ENCODE measurements at places on chromosomes 3 and 15. TPM values are rescaled to one million over a fixed set of nuclear protein-coding genes. Genes with fewer than 3 reads are reported as not detected.
A peak's percentile ranks its signal among the peaks of the same experiment; 100 is the strongest.

ZPLD1 gene
- not detected for polyA plus RNA-seq

TMIE gene
- 0.19 TPM for polyA plus RNA-seq

TNFAIP8L3 gene
- polyA plus RNA-seq: 2.0 TPM

ARL13B gene
- polyA plus RNA-seq: 18.2 TPM

RGMA gene
- polyA plus RNA-seq: 0.65 TPM

DNA sequence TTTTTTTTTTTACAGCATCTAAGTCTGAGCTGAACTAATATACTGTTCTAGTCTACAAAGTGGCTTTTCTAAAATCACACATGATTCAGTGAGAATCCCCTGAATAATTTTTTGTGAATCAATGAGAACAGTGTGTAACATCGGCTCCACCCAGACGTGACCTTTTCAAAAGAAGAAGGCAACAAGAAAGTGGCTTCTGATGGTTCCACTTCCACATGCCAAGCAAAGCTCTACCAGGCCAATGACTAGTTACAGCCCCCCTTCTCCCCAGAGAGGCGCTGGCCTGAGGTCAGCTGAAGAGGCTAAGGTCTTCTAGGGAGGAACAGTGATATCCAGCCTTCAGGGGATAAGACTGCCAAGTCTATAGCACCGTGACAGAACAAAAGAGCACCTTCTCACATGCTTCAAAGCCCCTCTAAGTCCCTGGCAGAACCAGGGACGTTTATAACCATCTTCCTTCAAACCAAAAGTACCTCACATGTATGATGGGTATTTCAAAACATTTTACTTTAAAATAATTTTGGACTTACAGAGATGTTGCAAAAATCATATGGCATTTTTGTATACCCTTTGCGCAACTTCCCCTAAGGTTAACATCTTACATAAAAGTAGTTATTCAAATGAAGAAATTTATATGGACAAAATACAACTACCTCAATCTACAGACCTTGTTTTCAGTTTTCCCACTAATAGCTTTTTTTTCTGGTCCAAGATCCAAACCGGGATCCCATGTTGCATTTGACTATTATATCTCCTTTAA is 177.9 kb downstream of the OSBPL10 start:
- no peaks in the 10 kb centered on the region for H3K36me3 ChIP-seq
- no peak overlapping the region for H3K27ac ChIP-seq
- DNase-seq: no peak
- no peaks in the 10 kb centered on the region for H3K27me3 ChIP-seq

DNA sequence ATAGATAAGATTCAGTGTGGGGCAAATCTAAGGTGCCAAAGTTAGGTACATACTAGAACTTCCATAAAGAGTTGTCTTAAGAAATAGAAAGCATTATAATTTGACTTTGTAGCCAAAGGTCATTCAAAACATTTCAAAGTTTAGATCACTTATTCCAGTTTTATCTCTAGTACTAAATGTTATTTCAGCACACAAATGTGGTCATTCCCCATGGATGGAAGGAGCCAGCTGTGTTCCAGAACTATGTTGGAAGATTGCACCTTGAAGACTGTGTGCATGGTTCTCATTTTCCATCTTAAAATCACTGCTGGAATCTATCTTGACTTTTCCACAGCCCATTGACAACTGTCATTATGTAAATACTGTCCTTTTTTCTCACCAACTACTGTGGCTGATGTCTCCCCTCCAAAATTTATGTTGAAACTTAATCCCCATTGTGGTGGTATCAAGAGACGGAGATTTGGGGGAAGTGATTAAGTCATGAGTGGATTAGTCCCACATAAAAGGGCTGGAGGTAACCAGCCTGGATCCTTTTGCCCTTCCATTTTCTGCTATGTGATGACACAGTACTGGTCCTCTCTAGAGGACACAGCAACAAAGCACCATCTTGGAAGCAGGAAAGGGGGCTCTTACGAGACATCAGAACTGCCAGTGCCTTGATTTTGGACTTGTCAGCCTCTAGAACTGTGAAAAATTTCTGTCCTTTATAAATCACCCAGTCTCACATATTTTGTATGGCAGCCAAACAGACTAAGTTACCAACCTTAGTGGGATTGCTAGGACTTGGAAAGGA is 24.0 kb downstream of the TGFBR2 start:
- H3K27me3 ChIP-seq: no peaks in the 10 kb centered on the region
- H3K27ac ChIP-seq: no peak overlapping the region
- no peak for DNase-seq
- no peak overlapping the region for H3K4me3 ChIP-seq
- H3K4me1 ChIP-seq: peaks cover 58% of the 10 kb centered on the region

- no peaks in the 10 kb centered on the region for H3K36me3 ChIP-seq
- no peak overlapping the region for H3K4me3 ChIP-seq
- peaks cover 33% of the 10 kb centered on the region for H3K4me1 ChIP-seq
- peak; percentile 13 for DNase-seq
- no peaks in the 10 kb centered on the region for H3K27me3 ChIP-seq
Measured at GRCh38 chr3:178059119-178059518, 477.1 kb upstream of the KCNMB2 start.

- DNase-seq: peak; percentile 92
- H3K4me1 ChIP-seq: peaks cover 26% of the 10 kb centered on the region
- H3K27ac ChIP-seq: peak overlapping the region; percentile 61
- no peaks in the 10 kb centered on the region for H3K36me3 ChIP-seq
- no peak overlapping the region for H3K4me3 ChIP-seq
Measured at GRCh38 chr3:115800489-115801075, 177.3 kb downstream of the GAP43 start.

- H3K36me3 ChIP-seq: no peaks in the 10 kb centered on the region
- peaks cover 19% of the 10 kb centered on the region for H3K27me3 ChIP-seq
- H3K4me3 ChIP-seq: no peak overlapping the region
- H3K27ac ChIP-seq: no peak overlapping the region
Measured at GRCh38 chr15:41215708-41216107, 14.8 kb downstream of the EXD1 start.
